SJCRH30 (cell line): ENCODE measurements at places on chromosomes 11 and 22.

GRCh38 chr11:45144126-45145082 is 2.0 kb upstream of the PRDM11 start:
- H3K27ac ChIP-seq, result no peak overlapping the region
- no peak overlapping the region for H3K4me3 ChIP-seq
- no peaks in the 10 kb centered on the region for H3K27me3 ChIP-seq
- no peak for DNase-seq

DNA sequence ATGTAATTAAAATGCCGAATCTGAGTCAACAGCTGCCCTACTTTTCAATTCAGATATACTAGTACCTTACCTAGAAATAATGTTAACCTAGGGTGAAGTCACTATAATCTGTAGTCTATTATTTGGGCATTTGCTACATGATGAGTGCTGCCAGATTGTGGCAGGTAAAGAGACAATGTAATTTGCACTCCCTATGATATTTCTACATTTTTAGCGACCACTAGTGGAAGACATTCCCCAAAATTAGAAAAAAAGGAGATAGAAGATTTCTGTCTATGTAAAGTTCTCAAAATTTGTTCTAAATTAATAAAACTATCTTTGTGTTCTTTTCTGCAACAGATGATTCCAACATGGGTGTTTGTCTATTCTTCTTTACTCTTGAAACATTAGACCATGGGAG is 14.1 kb downstream of the MS4A1 start:
- H3K27me3 ChIP-seq, result no peaks in the 10 kb centered on the region
- no peaks in the 10 kb centered on the region for H3K4me1 ChIP-seq
- DNase-seq, result no peak
- H3K27ac ChIP-seq, result no peak overlapping the region

GRCh38 chr11:63933459-63933858 is 5.3 kb upstream of the NAA40 start:
- H3K27ac ChIP-seq, result no peak overlapping the region
- no peaks in the 10 kb centered on the region for H3K27me3 ChIP-seq
- no peaks in the 10 kb centered on the region for H3K36me3 ChIP-seq
- H3K4me1 ChIP-seq, result peaks cover 16% of the 10 kb centered on the region
- peak; percentile 40 for DNase-seq
- no peak overlapping the region for H3K4me3 ChIP-seq

DNA sequence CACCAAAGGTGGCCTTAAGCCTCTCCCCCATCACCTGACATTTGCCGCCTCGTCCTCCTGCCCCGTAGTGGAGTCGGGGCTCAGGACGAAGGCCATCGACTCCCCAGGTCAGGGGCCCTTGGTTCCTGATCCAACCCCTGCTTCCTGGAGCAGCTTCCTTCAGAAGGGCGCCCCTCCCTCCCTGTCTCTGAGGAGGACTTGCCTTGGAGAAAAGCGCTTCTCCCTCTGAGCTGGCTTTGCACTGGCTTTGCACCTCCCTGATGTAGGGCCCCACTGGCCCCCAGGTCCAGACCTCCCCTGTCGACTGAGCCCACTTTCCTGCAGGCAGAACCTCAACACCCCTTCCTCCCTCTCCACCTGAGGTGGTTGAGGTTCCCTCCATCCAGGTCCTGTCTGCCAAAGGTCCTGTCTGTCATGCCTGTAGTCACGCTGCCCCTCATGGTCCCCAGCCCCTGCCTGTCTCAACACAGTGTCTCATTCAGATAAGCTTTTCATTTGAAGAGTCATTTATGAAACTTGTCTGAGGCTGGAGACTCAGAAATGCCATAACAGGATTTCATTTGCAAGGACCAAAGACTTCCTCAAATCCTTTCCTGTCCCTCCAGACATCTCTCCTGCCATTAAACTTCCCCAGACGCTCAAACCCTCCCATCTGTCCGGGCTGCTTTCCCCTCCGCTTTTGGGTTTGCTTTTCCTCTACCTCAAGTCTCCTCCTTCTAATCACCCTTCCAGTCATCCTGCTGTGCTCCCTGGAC is 78.4 kb downstream of the MYO7A start:
- no peak overlapping the region for H3K4me3 ChIP-seq
- no peaks in the 10 kb centered on the region for H3K27me3 ChIP-seq
- H3K36me3 ChIP-seq, result no peaks in the 10 kb centered on the region
- H3K4me1 ChIP-seq, result no peaks in the 10 kb centered on the region
- H3K27ac ChIP-seq, result no peak overlapping the region

- no peaks in the 10 kb centered on the region for H3K4me1 ChIP-seq
- no peak for DNase-seq
- no peaks in the 10 kb centered on the region for H3K36me3 ChIP-seq
- H3K27ac ChIP-seq, result no peak overlapping the region
- H3K27me3 ChIP-seq, result 0 out of 2 replicates have a peak, but pooled peaks cover 8% of the 10 kb centered on the region
These were observed 16.4 kb upstream of the FGF4 start for GRCh38 chr11:69791276-69792180.

- no peak overlapping the region for H3K27ac ChIP-seq
- no peaks in the 10 kb centered on the region for H3K36me3 ChIP-seq
- DNase-seq, result no peak
These were observed 166.3 kb downstream of the TMEM135 start for GRCh38 chr11:87203907-87204602.

DNA sequence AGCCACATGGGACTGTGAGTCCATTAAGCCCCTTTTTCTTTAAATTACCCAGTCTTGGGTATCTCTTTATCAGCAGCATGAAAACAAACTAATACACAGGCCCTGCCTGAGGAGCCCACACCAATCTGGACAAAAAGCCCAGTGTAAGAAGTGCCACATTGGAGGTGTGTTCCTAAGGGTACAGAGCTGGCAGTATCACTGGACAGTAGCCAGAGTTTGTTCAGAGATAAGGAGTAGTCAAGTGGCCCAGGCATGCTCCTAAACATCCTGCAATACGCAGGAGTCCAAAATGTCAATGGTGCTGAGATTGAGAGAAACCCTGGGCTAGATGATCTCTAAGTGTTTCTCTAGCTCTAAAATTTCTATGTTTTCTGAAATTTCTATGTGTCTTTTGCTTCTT is 27.0 kb upstream of the POGLUT3 start:
- H3K27me3 ChIP-seq, result no peaks in the 10 kb centered on the region
- H3K4me3 ChIP-seq, result no peak overlapping the region
- no peaks in the 10 kb centered on the region for H3K4me1 ChIP-seq
- DNase-seq, result no peak

- DNase-seq, result no peak
- no peaks in the 10 kb centered on the region for H3K27me3 ChIP-seq
- H3K36me3 ChIP-seq, result no peaks in the 10 kb centered on the region
- H3K4me3 ChIP-seq, result no peak overlapping the region
- H3K27ac ChIP-seq, result no peak overlapping the region
These were observed 1.3 kb downstream of the PARVB start for GRCh38 chr22:44025171-44026065.

DNA sequence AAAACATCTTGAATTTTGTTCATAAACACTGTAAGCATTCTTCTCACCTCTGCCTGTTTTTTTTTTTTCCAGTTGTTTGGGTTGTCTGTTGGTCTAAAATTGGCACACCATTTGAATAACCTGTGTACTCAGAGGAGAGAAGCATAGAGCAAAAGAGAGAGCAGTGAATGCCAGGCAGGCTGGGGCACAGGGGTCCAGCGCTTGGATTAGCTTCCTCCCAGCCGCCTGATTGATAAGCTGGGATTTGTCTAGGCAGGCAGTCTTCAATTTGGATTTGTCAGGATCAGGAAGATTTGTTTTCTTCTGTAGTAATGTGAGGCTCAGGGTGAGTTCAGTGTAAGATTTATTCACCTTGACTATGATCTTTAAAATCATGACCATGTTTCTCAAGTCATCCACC is 59.0 kb downstream of the ARL14EP start:
- no peaks in the 10 kb centered on the region for H3K36me3 ChIP-seq
- no peaks in the 10 kb centered on the region for H3K27me3 ChIP-seq
- no peak overlapping the region for H3K27ac ChIP-seq
- no peak for DNase-seq
- H3K4me1 ChIP-seq, result peaks cover 3% of the 10 kb centered on the region

DNA sequence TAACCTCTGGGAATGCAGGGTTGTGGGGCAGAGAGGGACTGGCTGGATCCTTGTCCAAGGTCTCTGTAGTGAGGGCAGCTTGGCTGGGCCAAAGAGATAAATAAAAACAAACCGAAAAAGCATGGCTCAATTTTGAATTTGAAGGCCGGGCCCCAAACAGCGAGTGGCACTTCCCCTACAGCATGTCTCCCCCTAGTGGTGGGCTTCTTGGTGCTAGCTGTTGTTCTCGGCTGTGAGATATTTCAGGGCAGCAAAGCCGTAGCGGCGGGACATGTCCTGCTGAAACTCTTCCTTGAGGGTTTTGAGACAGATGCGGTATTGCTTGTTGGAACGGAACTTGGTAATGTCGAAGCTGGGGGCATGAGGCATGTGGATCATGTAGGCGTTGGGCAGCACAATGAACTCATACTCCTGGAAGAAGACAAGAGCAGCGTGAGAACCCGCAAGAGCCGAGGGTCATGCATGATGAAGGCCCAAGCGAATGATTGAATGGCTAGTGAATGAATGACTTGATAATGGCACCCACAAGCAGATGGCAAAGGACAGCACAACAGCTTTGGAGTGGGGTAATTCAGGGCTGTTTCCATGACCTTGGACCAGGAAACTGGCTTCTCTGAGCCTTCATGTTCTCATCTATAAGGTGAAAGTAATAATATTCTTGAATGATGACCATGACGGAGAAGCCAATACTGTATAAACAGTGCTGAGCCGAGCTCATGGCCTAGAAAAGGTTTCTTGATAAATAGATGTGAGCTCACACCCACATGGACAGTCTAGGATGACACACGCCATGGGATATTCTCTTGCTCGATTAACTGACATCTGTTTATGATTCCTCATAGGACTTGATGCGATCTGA is 216.3 kb upstream of the SYN3 start:
- H3K4me1 ChIP-seq, result no peaks in the 10 kb centered on the region
- no peak overlapping the region for H3K27ac ChIP-seq
- H3K4me3 ChIP-seq, result no peak overlapping the region
- no peaks in the 10 kb centered on the region for H3K27me3 ChIP-seq
- no peaks in the 10 kb centered on the region for H3K36me3 ChIP-seq

GRCh38 chr11:7965386-7965785 is at the start of gene NLRP10:
Gene NLRP10 (minus strand): TSS chr11:7965447. CDS start chr11:7963495, 1,952 bp downstream.
- no peaks in the 10 kb centered on the region for H3K27me3 ChIP-seq
- no peak for DNase-seq
- peaks cover 13% of the 10 kb centered on the region; the same call in 1 of the 2 replicates for H3K4me1 ChIP-seq
- H3K36me3 ChIP-seq, result no peaks in the 10 kb centered on the region
- H3K4me3 ChIP-seq, result no peak within 1 kb of the TSS
- H3K27ac ChIP-seq, result no peak within 1 kb of the TSS

DNA sequence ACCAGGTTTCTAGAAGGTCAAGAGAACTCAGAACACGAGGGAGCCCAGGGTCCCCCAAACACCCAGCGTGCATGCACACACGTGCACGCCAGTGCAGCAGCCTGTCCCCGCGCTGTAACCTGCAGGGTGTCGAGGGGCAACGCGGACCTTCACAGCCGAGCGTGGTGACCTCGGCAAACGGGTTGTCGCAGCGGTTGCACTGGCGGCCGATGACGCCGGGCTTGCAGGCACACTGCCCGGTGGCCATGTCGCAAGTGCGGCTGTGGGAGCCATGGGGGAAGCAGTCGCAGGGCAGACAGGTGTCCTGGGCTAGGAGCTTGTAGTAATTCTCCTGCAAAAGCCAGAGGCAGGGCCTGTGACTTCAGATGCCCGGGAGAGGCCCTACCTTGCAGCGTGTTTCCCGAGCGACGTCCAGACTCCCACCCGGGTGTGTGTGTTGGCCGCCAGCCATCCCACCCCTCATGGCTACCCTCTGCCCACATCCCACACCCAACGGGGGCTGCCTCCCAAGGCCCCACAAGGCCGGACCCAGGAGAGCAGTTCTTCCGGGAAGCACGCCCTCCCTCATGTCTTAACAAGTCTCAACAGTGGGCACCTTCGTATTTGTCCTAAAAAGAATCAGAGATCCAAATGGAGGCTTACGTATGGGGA is 56.1 kb downstream of the TRMU start:
- H3K36me3 ChIP-seq, result no peaks in the 10 kb centered on the region
- H3K27ac ChIP-seq, result no peak overlapping the region
- H3K27me3 ChIP-seq, result peaks cover 4% of the 10 kb centered on the region; the same call in 1 of the 2 replicates
- DNase-seq, result no peak
- no peaks in the 10 kb centered on the region; the same call in 1 of the 2 replicates for H3K4me1 ChIP-seq

DNA sequence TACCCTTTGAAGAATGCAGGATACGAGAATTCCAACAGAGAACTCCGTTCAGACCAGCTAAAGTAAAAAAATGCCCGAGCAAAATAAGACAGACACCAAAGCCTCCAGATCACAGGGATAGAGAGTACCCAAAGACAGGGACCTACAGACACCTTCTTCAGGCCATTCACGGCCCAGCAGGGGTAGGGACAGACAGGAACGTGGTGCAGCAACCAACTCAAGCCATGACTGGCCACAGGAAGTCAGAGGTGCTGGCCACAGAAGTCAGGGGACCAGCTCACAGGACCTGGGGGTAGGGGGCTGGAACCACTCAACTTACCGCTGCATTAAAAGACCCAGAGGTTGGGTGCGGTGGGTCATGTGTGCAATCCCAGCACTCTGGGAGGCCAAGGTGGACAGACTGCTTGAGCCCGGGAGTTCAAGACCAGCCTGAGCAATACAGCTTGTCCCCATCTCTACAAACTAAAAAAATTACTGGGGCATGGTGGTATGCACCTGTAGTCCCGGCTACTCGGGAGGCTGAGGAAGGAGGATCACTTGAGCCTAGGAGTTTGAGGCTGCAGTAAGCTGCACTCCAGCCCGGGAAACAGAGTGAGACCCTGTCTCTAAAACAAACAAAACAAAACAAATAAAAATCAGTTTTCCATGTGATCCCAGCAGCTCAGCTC is 39.9 kb upstream of the COMT start:
- H3K27me3 ChIP-seq, result no peaks in the 10 kb centered on the region
- peaks cover 41% of the 10 kb centered on the region for H3K4me1 ChIP-seq
- no peak for DNase-seq
- peak overlapping the region; percentile 74 for H3K27ac ChIP-seq
- H3K4me3 ChIP-seq, result peak overlapping the region; percentile 28

DNA sequence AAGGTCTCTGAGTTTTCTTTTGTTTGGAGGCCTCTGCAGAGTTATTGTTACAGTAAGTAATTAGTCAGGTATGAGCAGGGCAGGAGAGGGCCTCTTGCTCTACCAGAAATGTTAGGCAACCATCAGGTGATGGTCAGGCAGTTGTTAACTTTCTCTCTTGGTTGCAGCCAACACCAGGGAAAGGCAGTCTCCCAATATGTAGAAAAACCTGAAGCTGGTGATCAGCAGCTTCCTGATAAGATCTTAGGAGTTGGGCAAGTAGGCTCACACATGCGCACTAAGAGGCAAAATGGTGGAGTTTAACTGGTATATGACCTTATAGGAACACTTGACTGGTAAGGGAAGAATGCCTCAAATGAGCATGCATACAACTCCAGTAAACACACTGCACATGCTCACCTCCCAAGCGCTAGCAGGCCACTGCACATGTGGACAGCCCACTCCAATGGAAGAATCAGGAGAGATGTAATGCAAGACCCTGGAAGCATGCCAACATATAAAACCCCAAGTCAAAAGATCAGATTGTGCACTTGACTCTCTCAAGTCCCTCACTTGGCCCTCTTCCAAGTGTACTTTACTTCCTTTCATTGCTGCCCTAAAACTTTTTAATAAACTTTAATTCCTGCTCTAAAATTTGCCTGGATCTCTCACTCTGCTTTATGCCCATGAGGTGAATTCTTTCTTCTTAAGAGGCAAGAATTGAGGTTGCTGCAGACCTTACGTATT is 23.7 kb upstream of the SLC35F2 start:
- no peaks in the 10 kb centered on the region for H3K36me3 ChIP-seq
- H3K27me3 ChIP-seq, result no peaks in the 10 kb centered on the region
- no peaks in the 10 kb centered on the region for H3K4me1 ChIP-seq
- no peak overlapping the region for H3K4me3 ChIP-seq

GRCh38 chr22:37951305-37951704 is 2.1 kb downstream of the C22orf23 start:
- H3K27me3 ChIP-seq, result no peaks in the 10 kb centered on the region
- peak; percentile 59 for DNase-seq
- no peak overlapping the region for H3K27ac ChIP-seq
- H3K36me3 ChIP-seq, result no peaks in the 10 kb centered on the region
- no peak overlapping the region for H3K4me3 ChIP-seq
- H3K4me1 ChIP-seq, result peaks cover 19% of the 10 kb centered on the region
